T-helper 17 cell (primary cell): ENCODE measurements at places on chromosomes 2 and 18. TPM values are rescaled to one million over a fixed set of nuclear protein-coding genes. Genes with fewer than 3 reads are reported as not detected.

DNA sequence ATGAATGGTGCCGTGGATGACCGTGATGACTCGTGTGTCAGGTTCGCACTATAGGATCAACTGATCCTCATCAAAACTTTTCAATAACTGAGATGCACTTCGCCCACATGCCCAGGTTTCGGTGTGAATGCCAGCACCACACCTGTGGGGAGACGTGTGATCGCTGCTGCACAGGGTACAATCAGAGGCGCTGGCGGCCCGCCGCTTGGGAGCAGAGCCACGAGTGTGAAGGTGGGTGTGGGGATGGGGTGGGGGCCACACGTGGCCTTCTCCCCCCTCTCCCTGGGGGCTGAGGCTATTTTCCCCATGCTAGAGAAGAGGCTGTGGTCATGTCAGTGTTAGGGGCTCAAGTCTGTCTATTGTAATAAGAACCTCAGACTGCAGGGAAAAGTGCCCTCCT lies 69.0 kb downstream of the LAMA3 start:
- H3K36me3 ChIP-seq, result peaks cover 4% of the 10 kb centered on the region
- no peak overlapping the region for H3K27ac ChIP-seq
- no peak for DNase-seq
- no peaks in the 10 kb centered on the region for H3K4me1 ChIP-seq

Gene UNC80
- not detected for total RNA-seq

GRCh38 chr2:17615147-17615546 lies 74.7 kb downstream of the VSNL1 start:
- peaks cover 62% of the 10 kb centered on the region for H3K27me3 ChIP-seq
- H3K4me1 ChIP-seq, result no peaks in the 10 kb centered on the region
- H3K4me3 ChIP-seq, result no peak overlapping the region

- no peak for DNase-seq
- H3K36me3 ChIP-seq, result no peaks in the 10 kb centered on the region
- H3K4me1 ChIP-seq, result no peaks in the 10 kb centered on the region
Measured at GRCh38 chr18:40066368-40066767, 1888.7 kb upstream of the PIK3C3 start.

Gene CBLN2
- not detected for total RNA-seq

- no peak overlapping the region for H3K27ac ChIP-seq
- H3K27me3 ChIP-seq, result no peaks in the 10 kb centered on the region
- peaks cover 14% of the 10 kb centered on the region for H3K36me3 ChIP-seq
- peaks cover 11% of the 10 kb centered on the region for H3K4me1 ChIP-seq
Measured at GRCh38 chr2:19982268-19982667, 7.6 kb downstream of the WDR35 start.

DNA sequence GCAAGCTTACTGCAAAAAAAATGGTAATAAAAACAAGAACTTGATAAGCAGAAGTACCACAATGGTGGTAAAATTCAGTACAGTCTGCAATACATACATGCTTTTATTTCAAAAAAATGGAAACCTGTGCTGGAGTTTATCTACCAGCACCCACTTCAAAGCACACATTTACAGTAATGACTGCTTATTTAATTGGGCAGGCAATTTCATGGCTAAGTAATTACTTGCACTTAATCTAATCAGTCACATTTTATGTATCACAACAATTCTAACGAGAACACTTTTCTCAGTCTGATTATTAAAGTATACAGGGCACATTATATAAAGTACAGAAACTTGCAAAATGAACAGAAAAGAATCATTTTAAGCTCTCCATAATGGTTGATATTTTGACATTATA lies 5.2 kb downstream of the APCDD1 start:
- peaks cover 3% of the 10 kb centered on the region for H3K36me3 ChIP-seq
- H3K4me1 ChIP-seq, result no peaks in the 10 kb centered on the region
- DNase-seq, result no peak
- H3K27ac ChIP-seq, result no peak overlapping the region
- H3K27me3 ChIP-seq, result peaks cover 47% of the 10 kb centered on the region
- no peak overlapping the region for H3K4me3 ChIP-seq
